Omental fat pad (tissue), 4 donors: ENCODE measurements at places on chromosomes 16 and 17.

DNA sequence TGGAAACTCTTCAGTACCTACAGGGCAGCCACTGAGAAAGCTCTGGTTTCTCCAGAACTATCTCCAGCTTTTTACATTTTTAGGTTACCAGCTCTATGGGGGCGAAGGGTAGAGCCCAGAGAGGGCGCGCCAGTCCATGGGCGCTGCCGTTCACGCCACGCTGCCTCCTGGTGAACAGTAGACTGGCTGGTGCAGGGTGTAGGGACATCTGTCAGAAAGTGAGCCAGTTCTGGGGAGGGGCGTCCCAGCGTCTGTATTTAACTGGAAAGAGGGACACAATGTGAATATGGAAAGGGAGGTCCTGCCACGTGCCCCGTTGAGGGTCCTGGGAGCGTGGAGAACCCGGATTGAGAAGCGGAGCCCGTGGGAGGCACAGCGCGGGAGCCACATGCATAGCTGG, 16.4 kb upstream of the CLEC18A start:
- no peak for DNase-seq

- no peak for DNase-seq
Measured at GRCh38 chr17:27549251-27549893, 81.6 kb upstream of the LGALS9 start.

GRCh38 chr16:65681406-65681805, 559.5 kb upstream of the CDH11 start:
- no peak for DNase-seq

DNA sequence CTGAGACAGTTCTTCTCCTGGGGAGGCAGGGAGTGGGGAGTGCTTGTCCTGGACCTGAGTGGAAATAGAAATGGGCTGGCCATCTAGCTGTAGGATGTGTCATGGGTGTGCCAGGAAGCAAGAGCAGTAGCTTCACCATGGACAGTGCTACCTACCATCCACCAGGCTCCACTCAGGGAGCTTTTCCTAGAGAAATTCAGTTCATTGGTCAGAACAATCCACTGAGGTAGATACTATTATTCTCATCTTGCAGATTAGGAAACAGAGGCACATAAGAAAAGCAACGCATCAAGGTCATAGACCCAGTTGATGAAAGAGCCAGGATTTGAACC, 372.0 kb downstream of the SLC39A11 start:
- DNase-seq = no peak

DNA sequence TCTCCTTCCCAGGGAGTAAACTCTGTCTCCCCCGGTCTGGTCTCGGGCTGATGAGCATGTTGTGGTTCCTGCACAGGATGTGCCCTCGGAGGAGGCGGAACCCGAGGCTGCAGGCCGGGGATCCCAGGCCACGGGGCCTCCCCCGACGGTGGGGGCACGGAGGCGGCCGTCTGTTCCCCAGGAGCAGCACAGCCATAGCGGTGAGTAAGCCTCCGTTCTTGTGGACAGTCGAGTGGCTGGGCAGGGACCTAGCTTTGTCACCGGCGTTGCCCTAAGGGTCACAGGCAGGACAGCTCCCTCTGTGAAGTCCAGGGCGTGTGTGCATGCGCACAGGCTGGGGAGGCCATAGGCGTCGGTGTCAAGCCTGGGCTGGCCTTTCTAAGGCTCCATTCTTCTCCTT, 3.5 kb downstream of the ZNF213 start:
- no peak for DNase-seq
